Stimulated activated CD4-positive, alpha-beta T cell treated with anti-CD3 and anti-CD28 coated beads, Interleukin-15, amount 100 ng/mL, for 1 hour (primary cell): ENCODE measurements at places on chromosomes 1 and 21.

DNA sequence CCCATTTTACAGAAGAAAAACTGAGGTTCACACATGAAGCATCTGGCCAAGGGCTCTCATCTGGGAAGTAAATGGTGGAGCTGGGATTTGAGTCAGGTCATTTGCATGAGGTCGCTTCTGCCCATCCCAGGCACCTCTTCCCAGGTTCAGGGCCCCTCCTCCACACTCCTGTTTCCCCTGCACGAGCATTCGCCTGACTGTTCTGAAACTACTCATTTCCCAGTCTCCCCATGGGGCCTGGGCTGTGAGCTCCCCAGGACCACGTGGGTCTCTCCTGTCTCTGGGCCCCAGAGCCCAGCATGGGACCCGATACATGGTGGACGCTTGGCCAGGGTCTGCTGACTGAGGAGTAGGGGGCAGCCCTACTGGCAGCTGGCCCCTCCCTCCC lies 360.8 kb downstream of the MATN1 start:
- no peak for DNase-seq

DNA sequence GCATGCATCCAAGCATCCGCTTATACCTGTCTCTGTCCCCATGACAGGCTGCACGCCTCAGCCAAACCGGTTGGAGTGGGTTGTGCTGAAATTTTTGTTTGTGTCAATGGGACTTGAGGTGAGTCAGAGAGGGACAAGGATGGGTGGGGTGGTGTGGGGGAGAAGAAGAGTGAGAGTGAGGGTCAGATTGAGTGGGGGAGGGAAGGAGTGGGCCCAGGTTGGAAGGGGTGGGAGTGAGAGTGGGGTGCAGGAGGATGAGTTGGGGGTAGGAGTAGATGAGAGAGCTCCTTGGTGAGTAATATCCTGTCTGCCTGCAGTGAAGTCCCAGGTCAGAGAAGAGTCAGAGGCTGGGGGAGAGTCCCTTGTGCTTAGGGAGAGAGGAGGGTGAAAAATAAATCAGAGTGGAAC lies 3.3 kb upstream of the NECTIN4 start:
- no peak for DNase-seq

DNA sequence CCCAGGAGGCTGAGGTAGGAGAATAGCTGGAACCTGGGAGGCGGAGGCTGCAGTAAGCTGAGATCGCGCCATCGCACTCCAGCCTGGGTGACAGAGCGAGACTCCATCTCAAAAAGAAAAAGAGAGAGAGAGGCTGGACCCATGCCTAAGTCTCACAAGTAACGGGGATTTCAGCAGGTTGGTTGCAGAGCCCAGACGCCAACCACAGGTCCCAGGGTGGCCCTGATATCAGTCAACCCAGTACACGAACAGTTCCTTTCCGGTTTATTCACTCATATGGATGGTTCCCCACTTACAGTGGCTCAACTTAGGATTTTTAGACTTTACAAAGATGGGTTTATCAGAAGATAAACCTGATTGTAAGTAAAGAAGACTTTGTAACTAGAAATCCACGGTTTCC lies 40.9 kb downstream of the CLSTN1 start:
- DNase-seq = no peak

DNA sequence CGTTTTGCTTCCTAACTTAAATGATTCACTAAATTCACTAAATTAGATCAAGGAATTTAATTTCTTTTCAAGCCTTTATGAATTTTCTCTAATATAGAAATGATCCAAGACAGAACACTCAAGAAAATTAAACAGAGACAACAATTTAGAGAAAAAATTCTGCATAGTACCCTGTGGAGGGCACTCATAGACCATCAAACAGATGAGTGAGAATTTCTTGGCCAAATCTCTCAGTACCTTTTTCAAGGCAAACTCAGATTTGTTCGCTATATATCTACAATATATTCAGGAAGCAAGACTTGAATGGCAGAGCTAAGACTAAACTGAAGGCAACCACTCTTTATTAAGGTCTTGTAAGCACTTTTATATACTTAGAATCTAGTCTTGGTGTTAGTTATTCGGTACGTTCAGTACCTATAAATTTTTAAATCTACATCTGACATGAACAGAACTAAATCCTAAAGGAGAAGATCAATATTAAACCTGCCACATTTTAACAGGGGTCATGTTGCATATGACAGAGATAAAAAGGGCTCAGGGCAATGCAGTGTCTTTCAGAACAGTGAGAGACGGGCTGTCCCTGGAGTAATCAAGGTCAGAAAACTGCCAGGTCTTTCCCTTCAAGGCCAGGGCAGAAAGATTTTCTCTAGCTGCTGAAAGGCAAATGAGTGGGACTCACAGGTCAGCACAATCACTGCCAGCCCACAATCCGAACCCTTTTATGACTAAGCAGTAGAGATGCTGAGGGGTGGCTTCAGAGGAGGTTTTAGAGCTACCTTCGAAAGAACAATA lies 118.8 kb upstream of the TMPRSS15 start:
- no peak for DNase-seq

- DNase-seq = no peak
Observed at GRCh38 chr1:65965112-65965996, 172.7 kb downstream of the PDE4B start.

DNA sequence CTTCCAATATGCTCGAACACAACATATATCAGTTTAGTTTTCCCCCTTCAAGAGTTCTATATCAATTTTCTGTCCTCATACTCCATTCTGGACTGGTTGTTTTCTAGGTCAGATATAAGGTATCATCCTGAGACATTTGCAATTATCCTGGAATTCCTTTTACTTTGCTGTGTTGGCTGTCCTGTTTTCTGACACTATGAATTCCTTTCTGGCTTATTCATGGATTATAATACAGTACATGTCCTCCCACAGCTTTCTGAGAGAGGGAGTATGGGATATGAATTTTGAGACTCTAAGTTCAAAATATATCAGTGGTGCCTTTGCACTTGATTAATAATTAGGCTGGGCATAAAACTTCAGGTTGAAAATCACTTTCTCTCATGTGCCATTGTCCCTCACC lies 11.9 kb downstream of the PHTF1 start:
- no peak for DNase-seq

DNA sequence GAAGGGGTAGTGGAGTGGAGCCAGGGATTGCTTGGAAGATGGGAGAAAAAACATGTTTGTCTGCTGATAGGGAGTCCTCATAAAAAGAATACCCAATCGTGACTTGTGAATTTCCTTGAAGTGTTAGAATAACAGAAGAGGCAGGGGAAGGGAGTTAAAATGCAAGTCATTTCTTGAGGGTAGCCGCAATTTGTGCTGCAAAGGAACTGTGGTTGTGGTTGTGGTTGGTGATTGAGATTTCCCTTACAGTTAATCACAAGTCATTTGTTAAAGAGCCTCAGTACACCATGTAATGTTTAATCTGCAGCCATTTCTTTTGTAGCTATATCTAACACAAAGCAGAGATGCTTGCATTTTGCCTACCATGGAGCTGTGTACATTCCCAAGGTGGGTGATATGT lies 38.5 kb upstream of the EGLN1 start:
- DNase-seq = peak; percentile 13

DNA sequence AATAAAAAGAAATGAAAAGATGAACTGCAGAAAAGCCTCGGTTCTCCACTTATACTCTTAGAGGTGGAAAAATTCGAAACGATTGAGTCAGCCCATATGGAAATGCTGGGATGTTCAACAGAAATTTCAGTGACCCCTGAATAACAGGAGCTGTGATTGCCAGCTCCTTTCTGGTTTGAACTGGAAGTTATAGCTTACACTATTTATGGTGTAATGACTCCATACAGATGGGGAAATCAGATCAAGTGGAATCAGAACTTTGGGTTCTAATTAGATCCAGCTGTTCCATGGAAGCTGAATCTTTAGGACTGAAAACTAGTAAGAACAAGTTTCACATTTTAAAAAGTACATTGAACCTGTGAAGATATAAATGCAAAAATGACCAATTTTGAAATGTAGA lies 569.3 kb upstream of the ZRANB2 start:
- DNase-seq = no peak

- DNase-seq = no peak
Observed at GRCh38 chr1:247204177-247204647, 32.4 kb upstream of the ZNF124 start.

- DNase-seq = no peak
Observed at GRCh38 chr21:27837936-27838335, 871.0 kb upstream of the ADAMTS5 start.

- DNase-seq = no peak
Observed at GRCh38 chr1:236173174-236173767, 30.9 kb downstream of the GPR137B start.

DNA sequence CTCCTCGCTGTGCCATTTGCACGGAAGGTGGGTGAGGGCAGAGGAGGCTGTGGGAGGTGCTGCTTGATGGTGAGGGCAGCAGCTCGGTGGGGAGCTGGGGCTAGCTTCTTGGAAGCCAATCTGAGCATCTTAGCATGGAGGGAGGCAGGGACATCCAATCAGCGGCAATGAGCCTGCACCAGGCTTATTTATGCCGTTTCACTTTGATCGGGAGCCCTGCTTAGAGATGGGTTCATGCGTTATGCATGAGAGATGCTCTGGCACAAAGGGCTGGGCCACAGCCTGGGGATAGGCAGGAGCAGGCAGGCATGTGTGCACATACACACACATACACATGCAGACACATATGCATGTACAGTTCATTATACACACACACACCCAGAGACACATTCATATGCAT lies 220.2 kb downstream of the GRIK3 start:
- no peak for DNase-seq

DNA sequence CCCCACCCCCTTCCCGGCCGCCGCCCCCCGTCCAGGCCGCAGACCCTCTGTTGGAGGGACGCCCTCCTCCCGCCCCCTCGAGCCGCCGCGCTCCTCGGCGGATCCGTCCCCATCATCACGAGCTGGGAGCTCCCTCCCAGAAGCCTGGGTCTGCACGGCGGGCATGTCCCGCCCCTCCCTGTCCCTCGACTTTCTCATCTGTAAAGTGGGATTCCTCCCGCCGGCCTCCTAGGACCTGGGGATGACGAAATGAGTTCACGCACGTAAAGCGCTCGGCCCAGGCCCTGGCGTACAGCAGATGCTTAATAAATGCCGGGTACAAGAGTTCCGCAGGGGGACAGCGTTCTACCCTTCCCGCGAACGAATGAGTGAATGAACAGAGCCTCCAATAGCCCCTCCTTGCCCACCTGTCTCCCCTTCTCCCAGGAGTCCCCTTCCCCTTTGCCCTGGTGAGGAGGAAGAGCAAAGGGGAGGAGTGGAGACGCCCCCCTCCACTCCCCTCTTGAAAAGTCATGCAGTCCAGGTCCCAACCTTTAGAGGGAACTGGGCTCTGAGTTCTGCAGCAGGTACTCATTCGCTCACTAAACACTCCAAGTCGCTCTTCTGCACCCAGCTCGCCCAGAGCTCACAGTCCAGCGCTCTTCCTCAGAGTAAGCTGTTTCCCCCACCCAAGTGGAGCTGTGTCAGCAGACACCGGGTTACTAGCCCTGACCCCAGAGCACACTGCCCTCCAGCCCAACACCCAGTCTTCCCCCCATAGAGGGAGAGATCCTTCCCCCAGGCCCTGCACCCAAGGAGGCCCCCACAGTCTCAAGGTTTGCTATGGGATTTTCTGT lies 16.8 kb downstream of the RAP1GAP start:
- no peak for DNase-seq

GRCh38 chr1:61477301-61477700 lies 247.6 kb downstream of the TM2D1 start:
- no peak for DNase-seq

- DNase-seq = no peak
Observed at GRCh38 chr21:15441060-15441493, 288.7 kb upstream of the USP25 start.

- no peak for DNase-seq
Observed at GRCh38 chr1:1894354-1895059, 3.6 kb upstream of the GNB1 start.

GRCh38 chr21:45187646-45188045 lies 100.0 kb downstream of the POFUT2 start:
- no peak for DNase-seq

DNA sequence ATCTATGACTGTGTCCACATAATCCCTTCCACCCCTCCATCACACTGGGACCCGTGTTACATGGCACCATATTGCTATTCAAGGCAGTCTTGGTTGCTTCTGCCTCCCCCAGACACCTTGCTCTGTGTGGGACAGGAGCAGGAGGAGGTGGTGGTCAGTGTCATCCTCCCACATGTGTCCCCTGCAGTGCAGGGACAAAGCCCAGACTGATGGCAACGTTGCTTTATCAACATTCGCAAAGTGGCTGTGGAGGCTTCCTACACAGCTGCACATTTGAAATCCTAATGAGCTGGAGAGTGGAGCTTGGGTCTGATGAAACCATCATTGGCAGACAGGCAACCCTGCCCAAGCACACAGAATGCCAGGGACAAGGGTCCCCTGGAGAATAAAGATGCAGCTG lies 26.2 kb downstream of the TRIM67 start:
- no peak for DNase-seq

- DNase-seq = no peak
Observed at GRCh38 chr1:110878993-110879392, 6.0 kb downstream of the CD53 start.

GRCh38 chr1:180610556-180611015 lies 21.2 kb upstream of the XPR1 start:
- DNase-seq = no peak

DNA sequence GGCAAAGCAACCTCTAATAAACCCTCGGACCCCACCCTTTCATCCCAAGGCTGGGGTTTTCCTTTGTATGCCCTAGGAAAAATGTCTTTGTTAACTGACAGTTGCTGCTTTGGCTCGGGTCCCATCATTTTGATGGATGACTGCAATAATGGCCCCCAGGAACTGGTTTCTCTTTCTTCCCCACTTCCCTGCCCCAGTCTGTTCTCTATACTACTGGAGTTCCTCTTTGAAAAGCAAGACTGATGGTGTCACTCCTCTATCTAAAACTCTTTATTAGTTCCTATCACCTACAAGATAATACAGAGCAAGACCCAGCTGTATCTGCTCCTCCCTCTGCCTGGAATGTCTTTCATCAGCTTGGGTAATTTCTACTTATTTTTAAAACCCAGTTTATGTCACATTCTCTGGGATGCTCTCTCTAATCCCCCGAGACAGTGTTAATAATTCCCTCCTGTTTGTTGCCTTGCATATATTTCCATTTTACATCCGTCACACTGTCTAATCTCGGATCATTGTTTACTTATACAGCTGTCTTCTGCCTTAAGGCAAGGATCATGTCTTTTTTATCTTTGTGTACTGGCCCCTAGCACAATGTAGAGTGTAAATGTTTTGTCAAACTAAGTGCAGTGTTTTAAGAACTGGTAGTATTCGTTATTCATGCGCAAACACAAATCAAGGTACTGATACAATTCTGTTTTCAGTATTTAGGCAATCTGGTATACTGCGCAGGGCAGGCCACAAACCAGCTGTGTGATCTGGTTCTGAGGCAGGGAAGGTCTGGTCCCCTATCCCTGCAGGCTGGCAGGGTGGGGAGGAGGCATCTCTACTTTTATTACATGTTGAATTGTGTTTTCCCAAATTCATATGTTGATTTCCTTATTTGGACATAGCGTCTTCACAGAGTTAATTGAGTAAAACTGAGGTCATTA lies 16.1 kb downstream of the SLAMF1 start:
- no peak for DNase-seq

- no peak for DNase-seq
Observed at GRCh38 chr1:28640766-28641165, 2.1 kb downstream of the TAF12 start.

GRCh38 chr21:41537356-41537755 lies 29.4 kb upstream of the TMPRSS2 start:
- DNase-seq = no peak

- DNase-seq = no peak
Observed at GRCh38 chr1:221688488-221688843, 53.4 kb downstream of the DUSP10 start.

GRCh38 chr1:36635284-36635683 lies 152.6 kb upstream of the CSF3R start:
- no peak for DNase-seq
